ENCODE measurements at places on chromosomes 11 and 22.

- DNase-seq, result no peak
These were observed 17.1 kb downstream of the CFAP300 start for GRCh38 chr11:102064316-102064715.

- no peak for DNase-seq
These were observed 9.6 kb upstream of the CD248 start for GRCh38 chr11:66326261-66327111.

GRCh38 chr11:62340269-62340901 lies 3.1 kb downstream of the ASRGL1 start:
- peak; percentile 36 for DNase-seq

DNA sequence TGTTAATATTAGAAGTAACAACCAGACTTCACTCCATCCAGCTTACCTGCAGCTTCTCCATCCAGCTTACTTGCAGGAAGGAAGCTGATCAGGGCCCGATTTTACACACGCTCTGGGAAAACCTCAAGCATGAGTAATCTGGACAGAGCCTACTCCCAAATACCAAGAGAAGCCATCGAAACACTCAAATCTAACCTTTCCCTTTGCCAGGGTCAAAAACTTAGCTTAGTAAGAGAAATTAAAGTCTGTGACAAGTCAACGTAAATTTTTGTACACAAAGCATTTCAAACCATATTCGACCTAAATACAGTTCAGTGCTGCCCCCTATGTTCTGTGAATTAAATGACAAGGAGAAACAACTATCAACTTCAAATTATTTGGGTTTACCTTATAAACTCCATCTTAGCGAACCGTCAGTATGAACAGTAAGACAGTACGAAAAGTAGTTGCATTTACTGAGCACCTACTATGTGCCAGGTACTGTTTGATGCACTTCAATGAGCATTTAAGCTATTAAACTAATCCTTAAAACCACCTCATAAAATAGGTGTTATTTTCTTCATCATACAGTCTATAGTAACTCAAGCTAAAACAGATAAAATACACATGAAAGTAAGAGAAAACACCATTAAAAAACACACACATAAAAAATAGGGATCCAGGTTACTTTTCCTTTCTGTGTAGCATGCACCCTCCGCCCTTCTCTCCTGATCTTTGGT lies 36.9 kb downstream of the ARFGAP3 start:
- no peak for DNase-seq

GRCh38 chr11:12901272-12901671 lies 107.8 kb upstream of the RASSF10 start:
- no peak for DNase-seq
